ENCODE measurements at places on chromosomes 6 and 20.

DNA sequence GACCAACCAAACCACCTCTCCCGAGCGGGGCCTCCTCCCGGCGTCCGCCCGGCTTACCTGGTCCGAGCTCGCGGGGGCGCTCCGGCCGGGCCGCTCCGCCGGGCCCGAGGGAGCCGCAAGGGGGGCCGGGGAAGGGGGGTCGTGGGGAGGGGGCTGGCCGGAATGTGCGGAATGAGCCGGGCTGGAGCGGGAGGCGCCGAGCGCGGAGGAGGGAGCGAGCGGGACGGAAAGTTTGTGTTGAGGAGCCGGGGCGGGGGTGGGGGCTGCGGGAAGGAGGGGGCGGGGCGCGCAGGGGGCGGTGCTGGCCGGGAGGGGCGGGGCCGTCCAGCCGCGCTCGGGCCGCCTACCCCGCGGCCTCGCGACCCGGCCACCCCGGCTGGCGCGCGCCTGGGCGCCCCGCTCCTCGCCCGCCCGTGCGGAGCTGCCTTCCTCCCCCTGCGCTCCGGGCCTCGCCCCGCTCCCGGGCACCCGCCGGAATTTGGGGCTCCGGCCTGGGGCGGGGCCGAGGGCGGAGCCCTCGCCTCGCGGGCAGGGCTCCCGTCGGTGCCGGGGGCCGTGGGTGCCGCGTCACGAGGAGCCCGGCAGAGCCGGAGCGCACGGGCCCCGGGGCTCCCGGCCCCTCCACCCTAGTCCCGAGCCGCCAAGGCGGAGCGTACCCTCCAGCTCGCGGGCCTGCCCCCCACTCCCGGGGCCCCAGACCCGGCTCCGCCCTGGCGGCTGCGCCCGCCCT, at the start of gene TEAD3:
TEAD3 (minus strand) TSS at position 239 of the 730 bp plus-strand sequence.
- DNase-seq = no peak

GRCh38 chr6:32462609-32463008, 22.9 kb downstream of the HLA-DRA start:
- no peak for DNase-seq

DNA sequence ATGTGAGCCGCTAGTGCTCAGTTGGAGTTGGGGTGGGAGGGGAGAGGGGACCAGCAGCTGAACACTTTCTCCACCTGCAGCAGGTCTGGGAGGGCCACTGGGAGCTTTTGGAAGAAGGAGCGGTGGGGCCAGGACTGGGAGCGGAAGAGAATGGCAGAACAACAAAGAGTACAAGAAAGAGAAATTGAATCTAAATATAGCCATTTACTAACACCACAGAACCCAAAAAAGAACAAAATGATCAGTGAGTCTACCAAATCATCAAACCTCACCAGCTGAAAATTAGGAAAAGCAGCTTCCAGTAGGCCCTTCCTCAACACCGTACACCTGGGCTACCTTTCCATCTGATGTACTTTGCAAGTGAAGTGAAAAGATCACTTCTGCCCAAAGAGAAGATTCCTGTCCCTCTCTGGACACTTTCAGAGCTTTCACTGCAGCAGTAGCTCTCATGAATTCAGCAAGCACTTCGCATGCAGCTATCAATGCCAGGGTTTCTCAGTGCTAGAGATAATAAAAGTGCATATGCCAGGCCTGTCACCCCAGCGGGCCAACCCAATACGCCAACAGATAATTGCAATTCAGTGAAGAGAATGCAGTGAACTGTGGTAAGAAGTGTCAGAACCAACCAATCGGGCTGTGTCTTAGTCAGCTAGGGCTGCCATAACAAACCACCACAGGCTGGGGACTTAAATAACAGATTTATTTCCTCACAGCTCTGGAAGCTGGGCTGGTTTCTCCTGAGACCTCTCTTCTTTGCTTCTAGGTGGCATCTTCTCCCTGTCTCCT, 597 bp downstream of the LY86 start:
- no peak for DNase-seq

DNA sequence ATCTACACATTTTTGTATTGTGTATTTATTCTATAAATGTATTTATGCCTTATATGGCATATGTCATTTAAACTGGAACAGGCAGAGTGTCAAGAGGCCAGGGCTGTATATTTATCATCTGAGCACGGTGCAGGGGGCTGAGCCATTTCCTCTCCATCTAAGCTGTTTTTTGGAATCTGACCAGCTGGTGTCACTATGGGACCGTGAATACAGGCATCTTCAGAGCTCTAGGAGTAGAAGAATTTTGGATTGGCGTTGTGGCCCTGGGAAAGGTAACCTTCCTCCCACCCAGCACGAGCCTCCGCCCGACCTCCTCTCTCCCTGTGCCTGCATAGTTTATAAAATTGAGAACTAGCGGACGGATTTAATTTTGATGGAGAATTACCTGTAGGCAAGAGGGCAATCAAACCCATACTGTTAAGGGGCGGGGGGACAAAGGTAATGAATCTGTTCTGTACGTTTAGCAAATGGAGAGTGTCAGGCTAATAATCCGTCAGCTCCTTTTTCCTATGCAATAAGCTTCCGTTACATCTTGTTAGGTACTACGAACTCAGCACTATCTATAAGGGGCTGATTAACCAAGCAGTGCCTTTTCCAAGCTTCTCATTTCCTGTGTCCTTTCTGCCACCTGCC, 29.0 kb upstream of the EEF1E1 start:
- DNase-seq = no peak

DNA sequence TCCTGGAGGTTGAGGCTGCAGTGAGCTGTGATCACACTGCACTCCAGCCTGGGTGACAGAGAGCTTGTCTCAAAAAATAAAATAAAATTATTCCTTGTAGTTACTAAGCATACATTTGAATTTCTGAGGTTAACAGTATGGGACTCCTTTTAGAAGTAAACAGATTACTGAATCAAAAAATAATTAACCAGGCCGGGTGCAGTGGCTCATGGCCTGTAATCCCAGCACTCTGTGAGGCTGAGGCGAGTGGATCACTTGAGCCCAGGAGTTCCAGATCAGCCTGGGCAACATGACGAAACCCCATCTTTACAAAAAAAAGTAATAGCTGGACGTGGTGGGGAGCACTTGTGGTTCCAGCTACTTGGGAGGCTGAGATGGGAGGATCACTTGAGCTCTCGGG, 22.1 kb upstream of the EEF1A1 start:
- no peak for DNase-seq

DNA sequence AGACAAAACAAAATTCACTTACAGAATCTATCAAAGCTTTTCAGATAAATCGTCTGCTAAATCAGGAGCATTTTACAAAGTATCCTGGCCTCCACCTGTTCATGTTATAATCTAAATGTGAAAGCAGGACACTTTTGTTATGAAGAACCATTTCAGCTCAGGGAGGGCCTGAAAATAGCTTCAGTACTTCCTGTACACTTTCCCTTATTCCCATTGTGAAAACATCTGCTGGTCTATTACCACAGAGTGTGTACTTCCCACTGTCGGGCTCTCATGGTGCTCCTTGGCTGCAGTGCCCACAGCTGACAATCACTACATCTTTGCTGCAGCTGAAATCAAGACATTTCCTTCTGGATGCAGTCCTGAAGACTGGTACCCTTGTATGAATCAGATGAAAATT, 128.1 kb downstream of the OPRM1 start:
- DNase-seq = no peak

Data from Panc1 (cell line).